ENCODE measurements at places on chromosomes 7 and 10.
A peak's percentile ranks its signal among the peaks of the same experiment; 100 is the strongest.

- peak; percentile 48 for DNase-seq
Measured at GRCh38 chr10:118970770-118971169, 58.7 kb upstream of the NANOS1 start.

GRCh38 chr10:126066456-126066855 lies 170.1 kb downstream of the FANK1 start:
- DNase-seq: no peak

DNA sequence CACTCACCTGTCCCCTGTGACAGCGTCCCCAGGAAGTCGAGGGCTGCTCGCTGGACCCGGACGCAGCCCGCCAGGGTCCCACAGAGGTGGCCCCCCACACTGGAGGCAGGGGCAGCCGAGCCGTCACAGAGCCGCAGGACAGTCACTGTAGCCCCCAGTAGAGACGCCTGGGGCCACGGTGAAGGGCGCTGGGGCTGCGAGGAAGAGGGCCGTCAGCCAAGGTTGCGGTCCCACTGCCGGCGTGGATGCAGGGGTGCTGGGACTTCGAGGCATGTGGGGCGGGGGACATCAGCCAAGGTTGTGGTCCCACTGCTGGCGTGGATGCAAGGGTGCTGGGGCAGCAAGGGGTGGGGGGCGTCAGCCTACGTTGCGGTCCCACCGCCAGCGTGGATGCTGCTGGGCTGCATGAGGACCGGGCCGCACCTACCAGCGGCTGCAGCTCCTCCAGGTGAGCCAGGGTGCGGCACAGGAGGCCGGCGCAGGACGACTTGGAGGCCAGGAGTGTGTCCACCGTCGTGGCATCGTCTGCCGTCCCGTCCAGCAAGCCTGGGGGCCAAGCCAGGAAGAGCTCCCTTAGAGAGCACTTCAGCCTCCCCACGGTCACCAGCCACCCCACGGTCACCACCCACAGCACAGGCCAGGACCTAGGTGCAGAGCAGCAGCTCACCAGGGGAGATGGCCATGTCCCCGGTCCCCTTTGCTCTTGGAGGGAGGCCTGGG lies 13.9 kb downstream of the BRAT1 start:
- no peak for DNase-seq

DNA sequence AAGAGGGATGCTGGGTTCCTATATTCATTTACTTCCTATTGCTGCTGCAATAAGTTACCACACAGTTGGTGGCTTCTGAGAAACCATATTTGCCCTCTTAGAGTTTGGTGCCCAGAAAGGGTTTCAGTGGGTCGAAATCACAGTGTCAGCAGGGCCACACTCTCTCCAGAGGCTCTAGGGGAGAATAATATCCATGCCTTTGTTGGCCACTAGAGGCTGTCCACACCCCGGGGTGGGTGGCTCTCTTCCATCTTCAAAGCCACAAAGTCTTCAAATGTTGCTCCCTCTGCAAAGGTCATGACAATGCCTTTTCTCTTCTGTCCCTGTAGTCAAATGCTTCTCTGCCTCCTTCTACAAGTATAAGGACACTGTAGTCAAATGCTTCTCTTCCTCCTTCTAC lies 989.4 kb downstream of the CCSER2 start:
- DNase-seq: no peak

DNA sequence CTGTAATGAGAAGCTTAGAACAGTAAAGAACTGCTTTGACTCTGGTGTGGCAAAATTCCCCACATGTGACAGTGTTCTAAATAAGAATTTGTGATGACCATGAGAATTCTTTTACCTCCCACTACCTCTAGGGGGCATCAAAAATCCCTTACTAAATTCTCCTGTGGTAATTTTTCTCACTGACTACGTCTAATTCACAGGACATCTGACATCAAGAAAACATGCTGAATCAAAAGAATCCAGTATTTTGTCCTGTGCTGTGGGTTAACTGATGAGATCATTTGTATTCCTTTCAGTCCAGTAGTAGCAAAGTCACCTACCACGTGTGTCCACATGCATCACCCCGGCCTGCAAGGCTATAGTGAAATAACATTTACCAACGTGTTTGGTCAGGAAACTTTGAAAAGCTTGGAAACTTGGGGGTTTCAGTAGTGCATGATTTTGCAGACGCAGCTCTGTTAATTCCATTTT lies 103.8 kb downstream of the ATE1 start:
- DNase-seq: no peak

GRCh38 chr7:133126422-133126821 lies 44.5 kb upstream of the CHCHD3 start:
- DNase-seq: no peak

DNA sequence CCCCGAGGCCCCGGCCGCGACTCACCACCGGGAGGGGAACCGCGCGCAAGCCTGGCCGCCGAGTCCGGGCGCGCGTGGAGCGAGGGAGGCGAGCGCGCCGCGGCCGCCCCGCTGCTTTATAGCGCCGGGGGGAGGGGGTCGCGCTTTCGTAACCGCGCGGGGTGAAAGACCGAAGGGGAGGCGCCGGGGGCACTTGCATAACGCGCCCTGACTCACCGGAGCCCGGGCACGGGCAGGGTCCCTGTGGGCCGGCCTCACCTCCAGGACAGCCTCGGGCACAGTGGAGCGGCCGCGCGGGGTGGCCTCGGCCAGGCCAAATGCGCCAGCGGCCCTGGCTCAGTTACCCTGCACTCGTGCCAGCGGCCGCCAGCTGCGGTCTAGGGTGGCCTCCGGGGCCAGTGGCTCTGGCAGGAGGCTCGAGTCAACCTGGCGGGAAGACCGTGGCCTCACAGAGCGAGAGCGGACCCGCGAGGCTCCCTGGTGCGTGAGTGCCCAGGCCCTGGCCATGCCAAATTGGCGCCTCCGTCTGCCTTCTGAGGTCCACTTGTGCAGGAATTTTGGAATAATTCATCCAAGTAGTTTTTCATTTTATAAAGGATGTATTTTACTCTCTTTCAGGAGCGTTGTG lies at the start of gene RBP4:
TSS of gene RBP4 (minus strand) at position 90 of the 628 bp plus-strand sequence. CDS start 207 bp downstream, outside the sequence.
- DNase-seq: no peak

GRCh38 chr10:50396491-50397311 lies 145.4 kb upstream of the ASAH2 start:
- DNase-seq: no peak

- DNase-seq: no peak
Measured at GRCh38 chr7:156675721-156676120, 35.1 kb downstream of the RNF32 start.

- DNase-seq: no peak
Measured at GRCh38 chr7:148447221-148447849, 143.2 kb upstream of the C7orf33 start.

DNA sequence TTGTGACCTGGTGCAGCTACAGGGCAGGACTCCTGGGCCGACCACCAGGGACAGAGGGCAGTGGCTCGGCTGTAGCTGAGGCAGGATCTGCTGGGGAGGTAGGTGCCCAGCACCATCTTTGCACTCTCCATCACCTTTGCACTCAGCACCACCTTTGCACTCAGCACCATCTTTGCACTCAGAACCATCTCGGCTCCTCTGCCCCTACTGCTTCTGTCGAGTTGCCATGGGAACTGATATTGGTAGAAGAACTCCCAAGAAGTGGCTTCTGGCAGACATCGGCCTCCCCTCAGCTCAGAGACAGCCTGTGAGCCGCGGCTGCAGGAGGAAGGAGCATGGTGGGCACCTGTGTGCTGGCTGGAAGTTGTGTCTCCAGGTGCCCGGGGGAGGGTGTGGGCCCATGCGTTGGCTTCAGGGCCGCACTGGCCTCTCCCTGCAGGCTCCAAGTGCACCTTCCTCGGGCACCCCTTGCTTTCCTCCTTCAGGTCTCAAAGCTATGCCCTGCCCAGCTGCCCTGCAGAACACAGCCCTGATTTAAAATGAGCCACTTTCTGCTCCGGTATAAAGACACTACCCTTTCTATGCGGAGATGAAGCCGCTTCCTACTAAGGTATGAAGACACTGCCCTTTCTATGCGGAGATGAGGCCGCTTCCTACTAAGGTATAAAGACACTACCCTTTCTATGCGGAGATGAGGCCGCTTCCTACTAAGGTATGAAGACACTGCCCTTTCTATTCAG lies 514.5 kb downstream of the PTPRN2 start:
- DNase-seq: no peak

DNA sequence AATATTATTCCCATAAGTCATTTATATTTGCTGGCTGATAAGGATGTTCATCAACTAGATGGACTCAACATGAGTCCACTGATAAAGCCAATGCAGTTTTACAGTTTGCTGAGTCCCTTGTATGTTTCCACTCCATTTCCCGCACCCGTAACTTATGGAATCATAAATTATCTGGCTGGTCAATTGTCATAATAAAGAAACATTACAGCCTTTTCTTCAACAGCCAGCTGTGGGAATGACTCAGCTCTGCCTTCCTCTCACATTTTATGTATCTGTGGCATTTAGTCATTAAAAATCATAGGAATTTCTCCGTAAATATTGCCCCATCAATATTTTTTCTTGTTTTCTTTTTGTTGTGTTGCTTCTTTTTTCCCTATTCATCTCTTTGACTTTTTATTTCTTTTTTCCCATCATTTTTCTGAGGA lies 22.3 kb upstream of the TMEM26 start:
- DNase-seq: no peak

- DNase-seq: no peak
Measured at GRCh38 chr7:101238226-101239182, 902 bp upstream of the CLDN15 start.

DNA sequence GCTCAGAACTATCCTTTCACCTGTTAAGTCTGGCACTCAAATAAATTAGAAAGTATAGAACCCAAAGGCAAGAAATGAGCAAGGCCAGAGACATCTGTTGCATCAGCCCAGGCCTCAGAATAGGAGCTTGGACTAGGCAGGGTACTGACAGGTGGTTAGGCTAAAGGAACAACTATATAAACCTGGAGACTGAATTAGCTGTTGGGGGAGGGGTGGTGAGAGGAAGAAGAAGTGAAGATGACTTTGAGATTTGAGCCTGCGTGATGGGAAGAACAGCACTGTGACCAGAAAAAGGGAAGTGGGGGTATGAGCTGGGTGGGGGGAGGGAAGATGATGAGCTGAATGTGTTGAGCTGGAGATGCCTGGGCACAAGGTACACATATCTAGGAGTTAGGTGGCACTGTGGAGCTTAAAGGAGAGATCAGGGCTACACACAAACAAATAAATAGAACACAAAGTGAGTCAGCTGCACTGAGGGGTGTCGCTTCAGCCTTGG lies 244.7 kb downstream of the PTEN start:
- DNase-seq: no peak

DNA sequence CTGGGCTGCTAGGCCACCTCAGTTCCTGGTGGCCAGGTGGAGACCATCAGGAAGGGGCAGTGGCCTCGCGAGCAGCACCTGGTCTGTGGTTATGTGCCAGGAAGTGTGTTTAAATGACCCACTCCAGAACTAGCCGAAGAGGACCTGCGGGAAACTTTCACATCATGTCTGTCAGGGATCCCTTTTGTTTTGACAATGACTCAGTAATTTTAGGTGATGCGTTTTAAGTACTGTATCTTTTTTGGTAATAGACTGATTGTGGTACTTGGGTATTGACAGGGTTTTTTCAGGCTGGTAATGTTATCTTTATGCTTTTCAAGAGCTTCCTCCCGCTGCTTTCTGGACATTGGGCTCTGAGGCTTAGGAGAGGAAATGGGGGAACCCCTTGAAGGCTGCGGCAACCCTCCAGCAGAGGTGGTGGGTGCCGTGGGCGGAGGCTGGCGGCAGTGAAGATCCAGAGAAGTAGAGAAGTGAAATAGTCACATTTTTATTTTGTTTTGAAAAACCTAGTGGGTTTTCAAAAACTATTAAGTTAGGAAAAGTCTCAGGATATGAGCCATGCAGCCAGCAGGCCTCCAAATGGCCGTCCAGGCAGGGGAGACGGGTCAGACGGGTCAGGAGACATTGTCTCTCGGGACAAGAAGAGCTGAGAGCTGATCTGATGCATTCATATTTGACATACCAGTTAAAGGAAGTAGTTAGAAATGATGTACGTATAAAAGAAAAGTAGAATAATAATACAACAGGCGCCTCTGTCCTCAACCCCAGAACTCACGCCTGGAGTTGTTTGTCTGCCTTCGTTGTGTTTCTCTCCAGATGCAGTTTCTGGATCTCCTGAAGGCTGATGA lies 27.7 kb downstream of the PPP2R2D start:
- no peak for DNase-seq

DNA sequence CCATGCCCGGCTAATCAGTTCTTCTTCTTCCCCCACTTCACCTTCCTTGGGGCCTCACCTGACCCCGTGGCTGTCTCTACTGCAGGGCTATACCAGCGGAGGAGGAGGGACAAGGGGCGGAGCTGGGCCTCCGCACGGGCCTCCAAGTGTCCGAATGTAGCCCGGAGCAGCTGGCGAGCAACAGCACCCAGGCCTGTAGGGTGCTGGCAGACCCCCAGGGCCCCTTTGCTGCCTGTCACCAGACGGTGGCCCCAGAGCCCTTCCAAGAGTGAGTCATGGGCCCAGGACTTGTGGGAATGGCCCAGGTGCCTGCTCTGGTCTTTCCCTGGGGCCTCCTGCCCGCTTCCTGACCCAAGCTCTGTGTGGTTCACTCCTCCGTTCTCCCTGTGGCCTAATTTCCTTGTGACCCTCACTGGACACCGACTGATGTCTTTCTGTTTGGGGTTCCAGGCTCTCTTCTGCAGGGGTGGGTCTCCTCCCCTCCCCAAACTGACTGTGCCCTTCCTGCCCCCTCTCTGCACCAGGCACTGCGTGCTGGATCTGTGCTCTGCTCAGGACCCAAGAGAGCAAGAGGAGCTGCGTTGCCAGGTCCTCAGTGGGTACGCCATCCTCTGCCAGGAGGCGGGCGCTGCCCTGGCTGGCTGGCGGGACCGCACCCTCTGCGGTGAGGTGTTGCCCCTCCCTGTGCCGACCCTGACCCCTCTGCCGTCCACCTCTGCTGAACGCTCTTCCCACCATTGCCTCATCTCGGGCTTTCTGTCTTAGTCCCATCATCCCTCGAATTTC lies 35.2 kb downstream of the EPHB4 start:
- no peak for DNase-seq

DNA sequence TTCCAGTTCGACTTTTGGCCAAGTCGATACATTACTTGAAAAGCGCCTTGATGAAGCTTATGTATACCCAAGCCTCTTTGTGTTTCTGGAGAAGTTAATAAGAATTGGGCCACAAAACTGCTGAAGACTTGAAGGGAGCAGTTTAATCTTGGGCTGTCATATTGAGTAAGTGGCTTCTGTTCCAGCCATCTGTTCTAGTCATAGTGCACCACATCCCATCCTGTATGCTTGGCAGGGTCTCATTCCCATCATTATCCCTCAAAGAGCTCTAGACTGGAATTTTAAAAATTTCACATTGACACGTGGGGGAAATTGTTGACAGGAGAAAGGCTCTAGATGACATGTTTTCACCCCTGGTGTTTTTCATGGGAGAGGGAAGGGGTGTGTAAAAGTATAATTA lies 196.6 kb upstream of the PLPP4 start:
- no peak for DNase-seq

GRCh38 chr10:115898242-115898641 lies 374.8 kb downstream of the GFRA1 start:
- no peak for DNase-seq

GRCh38 chr10:29728541-29729049 lies 93.8 kb upstream of the SVIL start:
- DNase-seq: no peak

- DNase-seq: no peak
Measured at GRCh38 chr7:142566271-142566670, 183.0 kb upstream of the PRSS1 start.
